ENCODE measurements at places on chromosomes 1 and 21.

DNA sequence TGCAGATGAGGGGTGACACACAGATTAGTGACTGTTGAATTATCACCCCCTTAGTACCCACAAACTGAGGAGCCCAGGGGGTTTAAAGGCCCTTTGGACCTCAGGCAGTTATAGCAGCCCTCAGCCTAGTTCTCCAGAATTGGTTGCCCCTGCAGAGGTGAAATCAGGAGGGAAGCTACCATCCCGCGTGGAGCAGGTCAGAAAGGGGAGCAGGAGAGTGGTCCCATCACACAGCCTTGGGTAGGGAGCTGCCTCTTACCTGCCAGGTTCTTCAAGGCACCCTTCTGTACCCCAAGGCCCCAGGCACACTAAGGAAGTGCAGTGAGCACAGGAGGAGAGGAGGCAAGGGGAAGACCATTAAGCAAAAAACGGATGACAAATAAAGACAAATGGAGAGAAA lies 121.2 kb upstream of the TNR start:
- DNase-seq, result no peak

DNA sequence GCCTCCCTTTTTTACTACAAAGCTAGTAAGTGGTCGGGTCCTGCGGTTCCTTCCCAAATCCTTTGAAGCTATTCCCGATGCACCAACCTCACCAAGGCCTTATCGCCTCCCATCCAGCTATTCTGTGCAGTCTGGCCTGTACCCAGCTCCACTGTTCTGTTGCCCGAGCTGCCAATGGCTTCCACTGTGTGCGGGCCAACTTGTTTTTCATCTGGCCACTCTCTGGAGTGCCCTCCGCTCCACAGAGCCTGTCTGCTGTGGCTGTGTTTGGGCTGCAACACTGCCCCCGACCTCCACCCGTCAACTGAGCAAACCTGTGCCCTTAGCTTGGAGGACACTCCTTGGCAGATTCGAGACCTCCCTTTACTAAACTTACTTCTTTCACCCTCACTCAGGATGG lies 125.0 kb downstream of the KIAA0319L start:
- no peak for DNase-seq

- DNase-seq, result no peak
Observed at GRCh38 chr1:63721531-63722189, 52.2 kb upstream of the ROR1 start.

- no peak for DNase-seq
Observed at GRCh38 chr1:203028784-203029553, 2.7 kb downstream of the PPFIA4 start.

GRCh38 chr1:94773931-94774422 lies 46.2 kb upstream of the SLC44A3 start:
- DNase-seq, result no peak

- no peak for DNase-seq
Observed at GRCh38 chr1:89669441-89669840, 36.5 kb downstream of the LRRC8C start.

GRCh38 chr1:7745783-7746182 lies 25.3 kb upstream of the VAMP3 start:
- no peak for DNase-seq

DNA sequence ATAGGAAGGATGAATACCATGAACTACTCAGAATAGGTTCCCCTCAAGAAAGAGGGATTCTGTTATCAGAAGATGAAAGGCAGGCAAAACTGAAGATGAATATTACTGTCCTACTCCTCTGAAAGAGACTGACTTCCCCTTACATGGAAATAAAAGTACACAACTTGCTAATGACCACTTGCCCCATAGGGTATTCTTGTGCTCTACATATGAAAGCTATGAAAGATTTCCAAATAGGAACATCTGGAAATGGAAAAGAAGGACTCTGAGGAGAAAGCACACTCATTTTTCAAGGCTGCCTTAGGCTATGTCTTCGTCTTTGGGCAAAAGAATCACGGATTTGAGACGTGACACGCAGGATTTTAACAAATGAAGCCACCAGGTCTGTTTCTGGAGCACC lies 170.1 kb upstream of the DAB1 start:
- no peak for DNase-seq

DNA sequence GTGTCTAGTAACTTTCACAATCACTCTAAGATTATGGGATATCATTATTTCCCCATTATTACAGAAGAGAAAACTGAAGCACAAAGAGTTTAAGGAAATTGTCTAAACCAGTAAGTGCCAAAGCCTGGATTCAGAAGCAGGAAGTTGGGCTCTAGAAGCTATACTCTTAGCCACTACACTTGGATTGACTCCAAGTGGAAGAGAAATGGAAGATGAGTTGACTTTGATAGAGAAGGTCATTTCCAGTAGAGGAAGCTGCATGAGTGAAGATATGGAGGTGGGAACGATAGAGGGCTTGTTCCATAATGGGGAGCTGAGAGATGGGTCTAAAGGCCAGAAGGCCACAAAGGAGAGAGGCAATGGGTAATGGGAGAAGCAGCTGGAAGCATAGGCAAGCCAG lies 11.7 kb upstream of the TDRD10 start:
- no peak for DNase-seq

DNA sequence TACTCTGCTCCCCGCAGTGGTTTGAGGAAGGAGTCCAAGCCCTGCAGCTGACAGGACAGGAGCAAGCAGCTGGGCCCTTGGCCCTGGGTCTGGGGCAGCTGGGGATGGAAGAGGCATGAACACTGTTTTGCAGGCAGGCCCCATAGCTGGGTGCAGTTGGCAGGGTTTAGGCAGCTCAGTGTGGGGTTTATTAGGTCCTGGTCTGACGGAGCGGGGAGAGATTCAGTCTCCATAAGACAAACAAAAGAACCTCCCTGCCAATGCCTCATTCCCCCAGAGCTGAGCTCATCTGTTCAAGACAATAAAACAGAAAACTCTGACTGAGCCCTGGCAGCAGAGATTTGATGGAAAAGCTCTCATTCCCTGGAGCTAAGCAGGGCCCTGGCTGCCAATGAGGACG lies 37.3 kb downstream of the OLFML2B start:
- no peak for DNase-seq

DNA sequence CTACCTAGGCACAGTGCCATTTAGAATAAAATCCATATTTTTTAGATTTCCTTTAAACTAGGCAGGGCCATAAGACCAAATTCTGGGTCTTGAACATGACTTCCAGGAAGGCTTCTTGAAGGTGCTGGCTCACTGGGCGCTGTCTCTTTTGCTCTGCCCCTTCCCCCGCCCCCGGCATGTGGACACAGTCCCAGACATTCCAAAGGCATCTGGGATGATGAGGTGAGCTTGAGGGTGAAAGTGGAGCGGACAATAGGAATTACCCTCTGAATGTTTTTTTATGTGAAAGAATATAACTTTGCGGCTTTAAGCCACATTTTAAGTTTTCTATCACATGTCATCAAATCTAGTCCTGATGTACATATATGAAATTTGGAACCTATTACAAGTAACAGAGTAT lies 29.4 kb downstream of the RWDD3 start:
- no peak for DNase-seq

GRCh38 chr21:32929633-32930038 lies 96.1 kb upstream of the OLIG2 start:
- no peak for DNase-seq

DNA sequence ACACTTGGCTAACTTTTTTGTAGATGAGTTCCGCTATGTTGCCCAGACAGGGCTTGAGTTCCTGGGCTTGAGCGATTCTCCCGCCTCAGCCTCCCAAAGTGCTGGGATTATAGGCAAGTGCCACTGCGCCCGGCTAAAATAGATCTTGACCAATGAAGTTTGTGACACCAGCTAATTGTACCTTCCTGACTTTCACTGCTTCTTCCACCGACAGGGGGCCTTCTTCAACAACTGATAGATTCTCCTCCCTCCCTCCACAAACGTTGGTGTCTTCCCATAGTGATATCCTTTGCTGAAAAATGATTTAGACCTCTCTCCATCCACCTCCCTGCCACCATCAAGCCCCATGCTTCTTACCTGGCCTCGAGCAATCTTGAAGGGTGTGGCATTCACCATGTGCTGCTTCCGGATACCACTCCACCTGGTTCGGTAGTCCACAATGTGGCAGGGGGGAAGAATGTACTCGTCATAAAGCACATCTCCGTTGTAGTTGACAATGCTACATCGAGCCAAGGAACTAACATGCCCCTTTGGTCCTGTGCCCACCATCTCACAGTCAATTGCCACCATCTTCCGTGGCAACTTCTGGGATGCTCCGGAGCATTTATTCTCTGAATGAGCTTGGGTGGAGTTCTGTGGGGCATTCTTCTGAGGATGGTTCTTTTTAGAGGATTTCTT lies 1.6 kb upstream of the METTL25B start:
- peak; percentile 58 for DNase-seq

GRCh38 chr1:1788646-1789431 lies 10.6 kb upstream of the NADK start:
- no peak for DNase-seq

DNA sequence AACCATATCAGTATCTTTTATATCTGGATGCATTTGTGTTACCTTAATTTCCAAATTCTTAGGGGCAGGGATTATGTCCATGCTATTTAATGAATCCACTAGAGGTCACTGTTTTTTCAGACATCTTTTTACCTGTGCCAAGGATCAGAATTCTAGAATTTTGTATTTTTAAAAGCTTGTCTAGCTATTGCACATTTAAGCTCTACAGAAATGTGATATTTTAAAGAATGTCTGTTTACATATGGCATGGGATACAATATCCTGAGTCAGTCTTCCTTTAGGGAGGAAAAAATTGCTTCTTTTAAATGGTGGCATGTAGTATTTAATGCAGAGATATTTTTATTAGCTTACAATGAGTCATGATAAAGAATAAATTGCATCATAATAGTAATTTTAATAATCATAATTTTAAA lies 11.3 kb downstream of the RPAP2 start:
- DNase-seq, result no peak

- DNase-seq, result no peak
Observed at GRCh38 chr1:56148326-56149193, 430.8 kb downstream of the PLPP3 start.

DNA sequence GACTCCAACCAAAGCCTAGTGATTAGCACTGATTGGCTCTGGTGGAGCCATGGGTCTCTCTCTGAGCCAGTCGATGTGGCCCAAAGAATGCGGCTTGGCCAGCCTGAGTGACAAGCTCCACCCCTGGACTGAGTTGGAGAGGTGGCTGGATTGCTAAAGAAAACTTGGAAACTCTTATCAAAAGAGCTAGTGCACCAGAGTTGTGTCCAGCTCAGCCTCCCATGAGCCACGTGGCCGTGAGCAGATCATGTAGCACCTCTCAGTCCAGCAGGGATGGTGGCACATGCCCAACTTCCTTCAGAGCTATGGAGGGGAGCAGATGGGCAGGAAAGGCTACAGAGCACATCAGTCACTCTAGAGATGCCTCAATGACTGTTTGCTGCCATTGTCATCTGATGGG lies 142.8 kb upstream of the VAMP3 start:
- DNase-seq, result no peak

GRCh38 chr1:157542676-157543075 lies 9.6 kb downstream of the FCRL5 start:
- no peak for DNase-seq

DNA sequence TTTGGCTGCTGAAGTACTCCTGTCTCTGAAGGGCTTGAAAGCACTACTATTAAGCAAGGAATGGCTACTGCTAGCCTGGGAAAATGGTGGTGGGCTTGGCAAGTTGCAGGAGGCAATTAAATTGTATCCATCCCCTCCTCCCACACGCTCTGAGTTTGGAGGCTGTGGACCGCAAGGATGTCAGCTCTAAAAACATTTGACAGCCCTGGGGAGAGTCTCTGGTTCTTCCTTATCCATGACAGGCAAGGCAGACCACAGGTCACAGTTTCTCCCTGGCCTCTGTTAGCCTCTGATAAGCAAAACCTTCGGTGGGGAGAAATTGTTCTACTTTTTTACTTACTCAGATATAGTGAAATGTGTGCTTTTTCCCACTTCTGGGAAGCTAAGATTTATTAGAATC lies 46.6 kb downstream of the S1PR1 start:
- no peak for DNase-seq

DNA sequence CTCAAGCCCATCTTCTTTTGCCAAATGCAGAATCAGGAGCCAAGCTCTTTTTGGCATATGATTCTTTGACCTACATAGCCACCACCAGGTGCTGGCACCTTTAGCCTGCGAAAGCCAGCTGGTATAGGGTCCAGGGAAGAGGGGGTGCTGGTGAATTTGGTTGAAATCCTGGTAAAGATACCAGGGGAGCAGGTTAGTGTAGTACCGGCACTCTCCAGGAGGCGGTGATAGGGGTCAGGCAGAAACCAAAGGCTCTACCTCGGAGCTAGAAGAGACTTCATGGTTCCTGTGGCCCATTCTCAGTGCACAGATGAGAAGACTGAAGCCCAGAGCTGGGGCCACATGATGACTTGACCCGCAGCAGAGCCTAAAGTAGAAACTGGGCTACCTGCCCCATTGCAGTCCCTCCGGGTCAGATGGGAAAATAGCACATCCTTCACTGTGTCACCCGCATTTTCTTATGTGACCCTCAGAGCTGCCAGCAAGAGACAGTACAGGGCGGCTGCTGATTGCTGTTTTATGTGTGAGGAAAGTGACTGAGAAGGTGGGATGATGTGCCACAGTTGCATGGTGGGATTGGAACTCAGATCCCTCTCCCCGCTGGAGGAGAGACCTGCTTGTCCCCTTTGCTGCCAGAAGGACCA lies 36.0 kb upstream of the IL19 start:
- peak; percentile 86 for DNase-seq

GRCh38 chr1:167412920-167413319 lies 105.4 kb downstream of the CD247 start:
- DNase-seq, result no peak

GRCh38 chr1:113490384-113490783 lies 100.1 kb downstream of the MAGI3 start:
- no peak for DNase-seq

- no peak for DNase-seq
Observed at GRCh38 chr21:37873655-37874054, 42.6 kb downstream of the KCNJ6 start.

- no peak for DNase-seq
Observed at GRCh38 chr1:247288341-247288740, 32.5 kb downstream of the VN1R5 start.

DNA sequence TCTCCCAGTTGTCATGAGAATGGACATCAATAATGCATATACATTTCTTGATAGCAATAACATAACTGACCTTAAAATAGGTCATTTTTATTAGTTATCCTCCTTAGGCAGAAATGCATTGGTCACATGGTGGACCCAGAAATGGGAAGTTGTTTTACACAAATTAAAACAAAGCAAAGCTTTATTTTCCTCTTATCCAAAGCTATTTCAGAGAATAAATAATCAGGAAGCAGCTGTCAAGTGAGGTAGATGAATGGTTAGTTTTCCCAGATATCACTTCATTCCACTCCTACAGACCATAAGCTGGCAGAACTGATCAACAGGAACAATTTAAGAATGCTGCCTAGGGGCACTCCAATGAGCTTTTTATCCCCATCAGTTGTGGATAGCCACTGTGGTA lies 16.0 kb upstream of the OLIG1 start:
- no peak for DNase-seq

GRCh38 chr1:227815468-227816409 lies at the start of gene PRSS38:
PRSS38 (plus strand) TSS chr1:227815675; CDS start chr1:227815717, 42 bp downstream.
- DNase-seq, result no peak
